ENCODE measurements at places on chromosomes 5 and 9. TPM values are rescaled to one million over a fixed set of nuclear protein-coding genes. Genes with fewer than 3 reads are reported as not detected.

The PRRX2 gene
- polyA plus RNA-seq = 23.0 TPM

The AIF1L gene
- 6.3 TPM for polyA plus RNA-seq

The RAI14 gene
- 31.3 TPM for polyA plus RNA-seq

The NCS1 gene
- 25.3 TPM for polyA plus RNA-seq

The UBE2R2 gene
- polyA plus RNA-seq = 36.3 TPM

The FRMPD1 gene
- 1.2 TPM for polyA plus RNA-seq

The SIT1 gene
- polyA plus RNA-seq = not detected

The SH3GL2 gene
- 2.8 TPM for polyA plus RNA-seq

The SPINK4 gene
- polyA plus RNA-seq = not detected

The LCP2 gene
- polyA plus RNA-seq = not detected

The NPR2 gene
- polyA plus RNA-seq = 14.4 TPM

The RAB3C gene
- 6.4 TPM for polyA plus RNA-seq

The PIP5K1B gene
- 2.5 TPM for polyA plus RNA-seq

The LHX6 gene
- not detected for polyA plus RNA-seq

The TEX48 gene
- polyA plus RNA-seq = not detected

All from hepatocyte (in vitro differentiated cells).